ENCODE measurements at places on chromosomes 16 and 17.

GRCh38 chr17:58575511-58575910, 61.1 kb upstream of the MTMR4 start:
- DNase-seq: no peak

DNA sequence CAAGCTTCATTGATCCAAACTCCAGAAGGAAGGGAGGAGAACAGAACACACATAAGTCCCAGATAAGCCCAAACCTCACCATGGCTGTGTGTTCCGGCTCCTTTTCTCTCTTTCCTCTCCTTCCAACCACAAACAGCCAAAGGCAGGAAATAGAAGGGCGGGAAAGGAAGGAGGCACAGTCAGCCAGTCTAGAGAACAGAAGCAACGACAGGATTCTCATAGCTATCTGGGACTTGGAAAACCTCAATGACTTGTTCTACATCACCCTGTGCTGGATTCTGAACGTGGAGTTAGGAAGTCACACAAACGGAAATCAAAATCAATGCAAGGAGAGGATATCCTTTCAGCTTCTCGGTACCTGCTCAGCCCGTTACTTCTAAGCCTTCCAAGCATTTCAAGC, 9.0 kb downstream of the CRK start:
- no peak for DNase-seq

DNA sequence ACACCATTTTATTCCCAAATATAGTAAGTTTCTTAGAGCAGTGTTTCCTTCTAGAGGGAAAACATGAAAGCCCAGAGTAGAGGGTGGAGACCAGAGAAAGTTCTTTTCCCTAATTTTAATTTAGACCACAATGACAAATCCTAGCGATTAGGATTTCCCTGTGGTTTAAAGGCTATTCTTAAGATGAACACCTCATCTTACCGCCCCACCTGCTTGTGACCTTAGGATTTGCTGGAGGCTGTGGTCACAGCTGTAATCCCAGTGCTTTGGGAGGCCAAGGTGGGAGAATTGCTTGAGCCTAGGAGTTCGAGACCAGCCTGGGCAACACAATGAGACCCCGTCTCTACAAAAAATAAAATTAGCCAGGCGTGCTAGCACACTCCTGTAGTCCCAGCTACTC, 51.1 kb downstream of the GPRC5B start:
- DNase-seq: no peak

- DNase-seq: no peak
These were observed 38.5 kb downstream of the MSI2 start for GRCh38 chr17:57294629-57295501.

DNA sequence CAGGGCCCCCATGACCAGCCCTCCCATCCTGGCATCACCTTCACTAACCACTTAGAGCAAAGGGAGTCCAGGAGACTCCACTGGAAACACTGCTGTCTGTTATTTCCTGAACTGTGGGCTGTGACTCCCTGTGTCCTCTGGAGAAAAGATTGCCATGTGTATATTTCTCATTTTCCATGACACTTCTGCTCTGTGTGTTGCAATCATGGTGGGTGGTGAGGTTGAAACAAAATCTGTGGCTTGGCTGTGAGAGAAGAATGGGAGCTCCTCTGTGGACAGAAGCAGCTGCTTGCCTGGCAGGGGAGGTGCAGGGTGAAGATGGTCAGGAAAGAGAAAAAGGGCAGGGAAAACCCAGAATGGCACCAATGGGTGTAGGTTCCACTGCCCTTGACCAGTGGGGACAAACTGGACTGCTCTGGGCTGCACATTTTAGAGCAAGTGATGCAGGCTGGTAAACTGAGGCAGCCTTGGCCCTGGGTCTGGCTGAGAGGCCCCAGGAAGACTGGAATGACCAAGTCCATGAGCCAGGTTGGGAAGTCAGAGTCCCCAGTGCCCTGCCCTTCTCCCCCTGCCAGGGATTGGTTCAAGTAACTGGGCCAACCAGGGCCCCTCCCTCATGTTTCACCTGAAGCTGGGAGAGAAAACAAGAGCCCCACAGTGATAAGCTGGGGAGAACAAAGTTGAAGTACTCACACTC, 314.3 kb downstream of the C16orf95 start:
- no peak for DNase-seq

DNA sequence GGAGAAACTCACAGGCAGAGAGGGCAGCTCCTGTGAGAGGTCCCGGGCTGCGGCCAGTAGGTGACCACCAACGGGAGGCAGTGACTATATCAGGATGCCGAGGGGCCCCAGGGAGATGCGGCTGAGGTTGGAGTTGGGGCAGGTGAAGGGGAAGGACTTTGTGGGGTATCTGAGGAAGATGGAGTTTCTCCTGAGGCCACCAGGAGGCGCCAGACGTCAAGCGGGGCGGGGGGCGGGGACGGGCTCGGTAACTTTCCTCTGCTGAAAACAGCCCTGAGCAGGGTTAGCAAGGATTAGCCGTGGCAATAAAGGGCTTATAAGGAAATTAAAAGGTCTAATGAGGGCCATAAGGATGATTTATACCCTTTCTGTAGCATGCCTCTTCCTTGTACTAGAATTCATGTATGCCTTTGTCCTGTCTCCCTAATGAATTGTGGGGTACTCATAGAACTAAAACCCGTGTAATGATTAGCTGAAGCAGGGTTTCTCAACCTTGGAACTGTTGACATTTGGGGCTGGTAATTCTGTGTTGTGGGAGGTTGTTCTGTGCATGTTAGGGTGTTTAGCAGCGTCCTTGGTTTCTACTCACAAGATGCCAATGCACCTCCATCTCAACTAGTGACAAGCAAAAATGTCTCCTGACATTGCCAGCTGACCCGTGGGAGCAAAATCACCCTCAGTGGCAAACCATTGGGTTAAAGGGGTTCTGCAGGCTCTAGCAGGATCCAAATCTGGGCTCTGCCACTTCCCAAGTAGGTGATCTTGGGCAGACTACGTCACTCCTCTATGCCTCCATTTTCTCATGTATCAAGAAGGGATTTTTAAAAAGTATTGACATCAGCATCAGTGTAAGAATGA, 74.8 kb upstream of the GRIN2A start:
- peak; percentile 55 for DNase-seq

GRCh38 chr16:80604600-80605355, 64.0 kb downstream of the DYNLRB2 start:
- no peak for DNase-seq

GRCh38 chr17:79781736-79782575, 4.0 kb downstream of the CBX2 start:
- DNase-seq: no peak

GRCh38 chr17:58643147-58643546, 48.7 kb downstream of the TEX14 start:
- DNase-seq: no peak

DNA sequence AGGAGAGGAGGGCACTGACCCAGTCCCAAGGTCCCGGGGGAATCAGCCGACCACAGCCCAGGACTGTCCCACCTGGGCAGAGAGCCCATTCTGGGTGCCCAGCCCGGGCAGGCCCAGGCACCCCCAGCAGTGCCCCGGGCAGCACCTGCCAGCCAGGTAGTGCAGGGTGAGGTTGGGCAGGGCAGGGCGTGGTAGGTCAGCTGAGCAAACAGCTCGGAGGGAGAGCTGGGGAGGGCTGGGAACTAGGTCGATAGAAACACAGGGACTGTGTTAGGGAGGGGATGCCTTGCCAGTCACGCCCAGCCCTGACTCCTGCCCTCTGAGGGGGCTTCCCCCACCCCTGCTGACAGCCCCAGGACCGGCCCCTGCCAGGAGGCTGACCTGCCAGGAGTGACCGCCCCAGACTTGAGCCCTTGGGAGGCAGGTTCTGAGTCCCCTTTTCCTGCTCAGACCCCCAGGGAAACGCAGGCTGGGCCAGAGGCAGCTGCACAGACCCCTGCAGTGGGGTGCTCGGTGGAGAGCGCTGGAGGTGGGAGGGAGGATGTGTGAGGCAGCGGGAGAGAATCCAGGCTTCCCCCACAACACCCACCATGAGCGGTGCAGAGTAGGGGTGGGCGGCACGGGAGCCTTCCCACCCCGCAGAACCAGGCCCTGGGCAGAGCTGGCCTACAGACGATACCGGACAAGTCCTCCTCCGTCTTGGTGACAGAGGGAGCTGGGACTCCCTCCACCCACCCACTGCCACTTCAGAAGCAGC, 4.7 kb downstream of the HS3ST6 start:
- DNase-seq: no peak

GRCh38 chr16:84726079-84726668, 26.4 kb downstream of the USP10 start:
- DNase-seq: peak; percentile 80

GRCh38 chr17:17109256-17109655, 67.0 kb downstream of the MPRIP start:
- DNase-seq: no peak

DNA sequence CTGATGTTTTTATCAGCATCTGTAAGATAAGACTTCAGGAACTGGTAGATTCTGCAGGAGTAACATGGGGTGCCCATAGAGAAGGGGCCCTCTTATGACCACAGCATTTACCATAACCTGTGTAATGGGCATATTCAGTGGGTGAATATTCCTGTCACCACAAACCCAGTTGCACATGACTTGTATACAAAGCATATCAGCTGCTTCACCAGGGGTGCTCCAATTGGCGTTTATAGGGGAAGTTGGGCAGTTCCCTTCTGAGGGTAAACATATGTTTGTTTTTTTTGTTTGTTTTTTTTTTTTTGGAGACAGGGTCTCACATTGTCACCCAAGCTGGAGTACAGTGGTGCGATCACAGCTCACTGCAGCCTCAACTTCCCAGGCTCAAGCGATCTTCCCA, 11.5 kb upstream of the ZG16 start:
- no peak for DNase-seq

DNA sequence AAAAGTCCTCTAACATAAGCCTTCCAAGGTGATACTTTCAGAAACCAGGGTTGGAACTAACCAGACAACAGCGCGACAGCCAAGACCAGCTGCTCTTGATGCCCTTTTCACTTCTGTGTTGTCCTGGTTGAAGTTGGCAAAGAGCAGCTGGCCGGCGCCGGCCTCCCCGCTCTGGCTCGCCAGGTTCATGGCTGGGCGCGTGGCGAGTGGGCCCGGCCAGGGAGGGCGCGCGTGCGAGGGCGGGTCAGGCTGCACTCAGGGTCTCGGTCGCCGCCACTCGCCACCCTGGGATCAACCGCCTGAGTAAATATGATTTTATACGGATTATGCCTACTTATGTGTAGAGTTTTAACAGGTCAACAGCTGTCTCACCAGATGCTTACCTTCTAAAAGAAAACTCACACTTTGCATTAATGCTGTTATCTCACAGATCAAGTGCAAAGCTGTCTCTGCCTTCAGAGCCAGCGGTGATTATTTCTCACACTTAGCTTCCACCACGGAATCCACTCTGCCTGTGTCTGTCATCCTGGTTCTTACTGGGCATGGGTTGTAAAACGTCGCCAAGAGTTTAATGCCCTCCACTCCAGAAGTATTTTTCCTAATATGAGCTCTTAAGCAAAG, 13.5 kb downstream of the KCTD2 start:
- no peak for DNase-seq

- no peak for DNase-seq
These were observed 67.9 kb downstream of the HIC1 start for GRCh38 chr17:2122641-2123302.

DNA sequence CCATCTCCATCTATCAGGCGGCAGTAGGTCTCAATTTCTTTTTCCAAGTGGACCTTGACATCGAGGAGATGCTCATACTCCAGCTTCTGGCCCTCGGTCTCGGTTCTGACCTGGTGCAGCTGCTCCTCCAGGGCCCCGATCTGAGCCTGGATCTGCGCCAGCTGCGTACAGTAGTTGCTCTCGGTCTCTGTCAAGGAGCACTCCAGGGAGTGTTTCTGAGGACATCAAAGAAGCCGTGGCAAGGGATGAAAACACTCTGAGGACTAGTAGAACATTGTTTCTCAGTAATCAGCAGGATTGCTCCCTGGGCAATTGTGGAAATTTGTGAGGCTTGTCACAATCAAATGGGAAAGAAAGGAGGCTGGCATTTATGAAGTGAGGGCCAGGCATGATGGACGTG, 5.9 kb downstream of the KRT28 start:
- DNase-seq: no peak

GRCh38 chr17:9890124-9890523, 14.9 kb downstream of the RCVRN start:
- peak; percentile 31 for DNase-seq

DNA sequence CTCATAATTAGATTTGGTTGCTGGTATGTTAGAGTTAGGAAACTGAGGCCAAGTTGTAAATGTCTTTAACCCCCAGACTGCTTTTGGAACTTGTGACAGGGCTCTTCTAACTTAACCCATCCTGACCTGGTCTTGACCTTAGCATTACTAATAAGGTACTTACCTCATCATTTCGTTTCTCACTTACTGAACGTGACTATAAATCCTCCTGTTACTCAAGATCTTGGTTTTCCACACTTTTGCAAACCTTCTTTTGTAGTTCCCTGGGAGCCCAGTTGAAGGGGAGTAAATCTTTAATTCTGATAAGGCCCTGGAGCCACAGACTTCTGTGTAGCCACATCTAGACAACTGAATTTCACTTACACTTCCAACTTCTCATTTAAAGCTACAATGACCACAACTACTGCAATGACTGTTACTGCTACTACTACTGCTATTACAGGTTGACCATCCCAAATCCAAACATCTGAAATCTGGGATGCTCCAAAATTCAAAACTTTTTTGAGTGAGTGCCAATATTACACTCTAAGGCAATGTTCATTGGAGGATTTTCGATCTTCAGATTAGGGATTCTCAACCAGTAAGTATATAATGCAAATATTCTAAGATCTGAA, 248.8 kb upstream of the TBX2 start:
- no peak for DNase-seq

DNA sequence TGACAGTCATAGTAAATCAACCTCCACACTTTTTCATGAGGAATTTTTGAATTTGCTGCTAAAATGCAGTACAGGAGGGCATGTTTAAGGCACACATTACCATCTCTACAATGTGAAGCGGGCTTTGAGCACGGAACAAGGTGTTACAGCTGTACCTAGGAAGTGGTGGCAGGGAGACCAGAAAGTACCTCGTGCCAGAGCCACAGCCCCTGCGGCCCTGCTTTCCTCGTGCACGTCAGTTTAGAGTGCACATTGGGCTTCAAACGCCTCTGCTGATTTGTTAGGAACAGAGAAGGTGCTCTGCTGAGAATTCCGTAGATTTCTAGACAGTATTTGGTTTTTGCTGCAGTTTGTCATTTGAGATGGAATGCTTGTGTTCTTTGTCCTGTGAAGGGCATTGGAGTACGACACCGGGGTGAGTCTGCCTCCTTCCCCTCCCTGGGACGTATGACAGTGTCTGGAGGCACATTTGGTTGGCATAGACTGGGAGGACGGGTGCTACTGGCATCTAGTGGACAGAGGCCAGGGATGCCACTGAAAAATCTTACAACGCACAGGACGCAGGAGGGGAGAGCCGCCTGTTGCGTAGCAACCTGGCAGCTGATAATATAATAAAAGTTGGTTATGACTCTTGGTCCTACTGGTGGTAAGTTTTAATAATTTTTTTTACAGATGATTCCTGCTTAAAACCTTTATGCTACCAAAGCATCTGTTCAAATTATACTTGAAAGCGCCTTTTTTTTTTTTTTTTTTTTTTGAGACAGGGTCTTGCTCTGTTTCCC, 9.1 kb downstream of the FOXK2 start:
- no peak for DNase-seq
